Kidney (tissue), 22 donors: ENCODE measurements at places on chromosomes 6 and 20. TPM values are rescaled to one million over a fixed set of nuclear protein-coding genes. Genes with fewer than 3 reads are reported as not detected.

DNA sequence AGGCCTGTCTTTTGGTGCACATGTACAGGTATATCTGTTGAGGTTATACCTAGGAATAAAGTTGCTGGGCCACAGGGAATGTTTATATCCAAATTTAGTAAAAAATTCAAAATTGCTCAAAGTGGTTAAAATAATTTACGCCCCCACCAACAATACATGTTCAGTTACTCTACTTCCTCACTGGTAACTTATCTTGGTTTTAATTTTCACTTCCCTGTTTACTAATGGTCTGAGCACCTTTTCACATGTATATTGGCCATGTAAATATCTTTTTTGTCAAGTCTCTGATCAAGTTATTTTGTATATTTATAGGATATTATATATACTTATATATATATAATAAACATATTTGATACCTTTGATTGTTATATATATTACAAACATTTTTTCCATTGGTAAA is 9.7 kb downstream of the PDE7B start:
- peaks cover 6% of the 10 kb centered on the region for H3K4me1 ChIP-seq
- no peak overlapping the region for H3K4me3 ChIP-seq
- DNase-seq, result no peak
- H3K27ac ChIP-seq, result no peak overlapping the region

DNA sequence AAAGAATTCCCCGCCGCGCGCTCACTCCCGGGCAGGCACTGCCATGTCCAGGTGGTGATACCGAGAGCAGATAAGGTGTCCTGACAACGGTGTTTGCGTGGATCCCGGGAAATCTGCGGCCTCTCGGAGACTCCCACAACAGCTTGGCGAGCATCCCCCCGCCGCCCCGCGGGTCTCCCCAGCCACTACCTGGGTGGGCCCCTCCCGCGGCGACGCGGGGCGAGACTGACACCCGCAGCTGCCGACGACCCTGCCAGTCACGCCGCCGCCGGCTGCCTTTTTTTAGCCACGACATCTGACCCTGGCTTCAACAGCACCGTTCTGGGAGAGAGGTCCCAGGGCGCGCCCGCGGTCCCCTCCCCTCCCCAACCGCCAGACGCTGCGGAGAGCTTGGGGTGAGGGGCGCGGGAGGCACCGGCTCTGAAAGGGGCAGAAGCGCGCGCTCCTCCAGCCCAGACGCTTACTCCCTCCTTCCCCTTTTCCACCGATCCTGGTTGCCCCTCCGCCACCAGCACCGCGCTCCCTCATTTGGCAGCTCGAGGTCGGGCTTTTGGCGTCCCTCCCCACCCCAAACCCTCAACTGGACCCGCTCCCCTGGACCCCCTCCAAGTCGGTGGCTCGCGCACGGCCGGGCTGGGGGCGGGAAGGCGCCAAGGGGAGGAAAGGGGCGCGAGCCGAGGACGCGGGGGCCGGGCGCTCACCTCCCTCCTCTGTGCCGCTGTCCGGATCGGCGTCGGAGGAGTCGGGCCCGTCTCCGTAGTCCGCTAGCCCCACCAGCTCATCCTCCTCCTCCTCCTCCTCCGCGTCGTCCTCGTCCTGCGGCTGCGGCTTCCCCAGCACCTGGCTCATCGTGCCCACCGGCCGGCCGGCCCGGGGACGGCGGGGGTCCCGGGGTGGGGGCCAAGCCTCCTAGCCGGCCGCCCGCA is 665 bp downstream of the RRAGD start:
- DNase-seq, result peak; percentile 64
- H3K27ac ChIP-seq, result peak overlapping the region; percentile 92
- no peaks in the 10 kb centered on the region for H3K27me3 ChIP-seq
- H3K4me3 ChIP-seq, result peak overlapping the region; percentile 73

Gene ERVFRD-1
- total RNA-seq, result 0.57 TPM

GRCh38 chr20:34037767-34038166 is 44.1 kb downstream of the RALY start:
- DNase-seq, result no peak
- no peak overlapping the region for H3K4me3 ChIP-seq
- H3K4me1 ChIP-seq, result peaks cover 7% of the 10 kb centered on the region

- H3K27ac ChIP-seq, result no peak overlapping the region
- no peaks in the 10 kb centered on the region for H3K4me1 ChIP-seq
- H3K4me3 ChIP-seq, result no peak overlapping the region
- H3K27me3 ChIP-seq, result no peaks in the 10 kb centered on the region
Observed at GRCh38 chr20:38141204-38141888, 23.7 kb downstream of the TGM2 start.

- peaks cover 2% of the 10 kb centered on the region for H3K4me1 ChIP-seq
- H3K27ac ChIP-seq, result no peak overlapping the region
- H3K36me3 ChIP-seq, result no peaks in the 10 kb centered on the region
- DNase-seq, result peak; percentile 41
Observed at GRCh38 chr6:140636908-140637402, 1262.5 kb upstream of the CITED2 start.

GRCh38 chr6:142518126-142518525 is 216.3 kb downstream of the ADGRG6 start:
- no peak overlapping the region for H3K27ac ChIP-seq
- H3K4me3 ChIP-seq, result no peak overlapping the region
- no peaks in the 10 kb centered on the region for H3K4me1 ChIP-seq
- DNase-seq, result peak; percentile 11
- H3K36me3 ChIP-seq, result no peaks in the 10 kb centered on the region
- H3K27me3 ChIP-seq, result no peaks in the 10 kb centered on the region

DNA sequence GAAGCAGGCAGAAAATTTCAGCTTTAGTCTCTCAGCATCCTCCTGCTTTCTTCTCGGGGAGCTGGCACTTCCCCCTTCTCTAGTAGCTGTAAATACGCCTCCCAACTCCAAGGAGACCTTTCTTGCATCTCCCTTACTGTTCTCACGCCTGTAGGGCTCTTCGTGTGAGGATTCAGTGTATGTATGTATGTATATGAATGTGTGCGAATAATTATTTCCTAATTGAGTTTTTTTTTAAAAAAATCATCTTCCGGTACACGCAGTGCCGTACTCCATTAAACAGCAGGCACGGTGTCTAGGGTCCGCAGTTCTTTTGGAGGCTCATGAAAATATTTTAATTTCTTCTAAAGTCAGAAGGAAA is 85.4 kb downstream of the HFE start:
- H3K27ac ChIP-seq, result peak overlapping the region; percentile 90
- no peaks in the 10 kb centered on the region for H3K27me3 ChIP-seq
- H3K4me3 ChIP-seq, result peak overlapping the region; percentile 93
- no peaks in the 10 kb centered on the region for H3K36me3 ChIP-seq
- no peak for DNase-seq

Gene PDE10A
- 23.1 TPM for total RNA-seq

DNA sequence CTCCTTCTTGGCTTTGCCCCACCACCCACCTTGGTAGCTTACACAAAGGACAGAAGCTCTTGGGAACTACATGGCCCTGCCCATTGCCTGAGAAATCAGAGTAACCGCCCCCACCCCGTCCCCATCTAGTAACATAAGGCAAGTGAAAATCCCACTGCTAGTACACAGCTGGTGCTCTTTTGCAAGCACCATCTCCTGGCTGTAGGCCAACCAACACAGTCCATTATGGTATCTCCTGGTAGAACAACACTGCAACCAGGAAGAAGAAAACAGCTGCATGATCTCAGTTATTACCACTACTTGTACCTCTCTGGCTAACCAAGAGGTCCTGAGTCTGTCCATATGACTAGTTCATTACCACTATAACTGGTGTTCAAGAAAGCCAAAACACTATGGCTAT is 841.1 kb upstream of the MANEA start:
- H3K27me3 ChIP-seq, result no peaks in the 10 kb centered on the region
- no peaks in the 10 kb centered on the region for H3K4me1 ChIP-seq
- H3K36me3 ChIP-seq, result no peaks in the 10 kb centered on the region
- no peak overlapping the region for H3K4me3 ChIP-seq

DNA sequence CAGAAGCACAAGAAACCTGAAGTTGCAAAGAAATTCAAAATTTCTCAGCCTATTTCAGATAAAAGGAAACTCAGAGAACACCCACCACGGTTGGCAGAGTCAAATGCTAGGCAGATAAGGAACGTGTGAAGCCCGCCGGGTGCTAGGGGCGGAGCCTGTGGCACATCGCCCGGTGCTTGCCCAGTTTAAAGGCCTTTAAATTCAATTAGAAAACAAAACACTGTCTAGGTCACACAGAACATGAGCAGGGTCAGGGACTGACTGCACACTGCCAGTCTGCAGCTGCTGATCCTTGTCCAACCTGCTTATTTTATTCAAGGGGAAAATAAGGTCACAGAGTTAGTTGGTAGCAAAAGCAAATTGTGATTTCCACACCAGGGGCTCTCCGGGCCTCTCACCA is 75.8 kb downstream of the PSMG4 start:
- H3K4me1 ChIP-seq, result no peaks in the 10 kb centered on the region
- DNase-seq, result peak; percentile 65
- H3K27ac ChIP-seq, result peak overlapping the region; percentile 57
- H3K4me3 ChIP-seq, result no peak overlapping the region
- no peaks in the 10 kb centered on the region for H3K36me3 ChIP-seq

Gene OLIG3
- total RNA-seq, result not detected

DNA sequence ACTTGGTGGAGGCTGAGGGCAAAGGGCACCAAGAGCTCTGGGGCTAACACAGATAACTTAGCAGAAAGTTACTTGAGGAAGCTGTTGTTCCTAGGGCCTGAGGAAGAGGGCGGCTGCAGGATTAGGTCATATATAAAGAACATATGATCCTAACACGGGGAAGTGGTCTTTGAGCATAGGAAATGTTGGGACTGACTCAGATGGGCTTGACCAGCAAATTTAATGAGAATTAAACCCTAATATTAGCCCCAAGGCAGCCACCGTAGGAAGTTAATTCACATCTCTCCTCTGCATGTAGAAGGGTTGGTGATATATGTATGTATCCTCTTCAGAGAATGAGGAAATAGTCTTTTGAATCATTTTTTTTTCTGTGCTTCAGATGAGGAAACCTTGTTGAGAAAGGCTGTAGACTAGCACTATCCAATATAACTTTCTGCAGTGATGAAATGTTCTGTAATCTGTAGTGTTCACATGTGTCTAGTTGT is 9.2 kb upstream of the ZBTB9 start:
- no peaks in the 10 kb centered on the region for H3K27me3 ChIP-seq
- H3K4me3 ChIP-seq, result no peak overlapping the region
- peaks cover 5% of the 10 kb centered on the region for H3K36me3 ChIP-seq
- no peaks in the 10 kb centered on the region for H3K4me1 ChIP-seq

Gene RNF39
- total RNA-seq, result 1.3 TPM

DNA sequence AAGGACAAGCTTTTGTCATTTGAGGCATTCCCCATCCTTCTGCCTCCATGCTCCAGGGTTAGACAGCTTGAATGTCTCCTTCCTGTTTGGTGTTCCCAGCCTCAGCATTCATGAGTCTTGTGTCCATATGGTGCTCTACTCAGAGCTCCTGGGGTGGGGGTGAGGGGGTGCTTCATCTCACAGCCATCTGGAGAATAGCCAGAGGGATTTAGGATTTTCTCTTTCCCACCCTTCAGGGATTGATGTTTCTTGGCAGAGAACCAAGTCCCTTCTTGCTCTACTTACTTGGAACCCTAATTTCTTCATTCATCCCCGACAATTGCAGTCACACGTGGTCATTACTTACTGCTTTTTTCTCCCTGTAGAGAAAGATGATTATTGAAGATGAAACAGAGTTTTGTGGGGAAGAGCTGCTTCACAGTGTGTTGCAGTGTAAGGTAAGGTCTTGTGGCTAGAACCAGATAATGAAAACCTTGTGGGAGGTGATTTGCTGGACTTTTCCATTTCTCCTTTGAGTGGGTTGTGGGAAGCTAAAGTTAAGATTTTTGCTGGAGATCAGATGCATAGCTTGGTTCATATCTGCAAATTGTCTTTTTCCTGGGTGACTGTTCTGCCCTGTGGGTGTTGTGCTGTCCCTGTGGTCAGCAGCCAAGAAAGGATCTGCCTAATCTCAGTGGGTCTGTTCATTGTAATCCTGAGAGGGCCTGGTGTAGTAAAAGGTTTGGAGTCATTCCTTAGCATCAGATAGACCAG is 18.6 kb downstream of the CMTR1 start:
- H3K27me3 ChIP-seq, result no peaks in the 10 kb centered on the region
- no peak for DNase-seq
- H3K4me3 ChIP-seq, result no peak overlapping the region
- H3K27ac ChIP-seq, result no peak overlapping the region
- H3K36me3 ChIP-seq, result peaks cover 41% of the 10 kb centered on the region

DNA sequence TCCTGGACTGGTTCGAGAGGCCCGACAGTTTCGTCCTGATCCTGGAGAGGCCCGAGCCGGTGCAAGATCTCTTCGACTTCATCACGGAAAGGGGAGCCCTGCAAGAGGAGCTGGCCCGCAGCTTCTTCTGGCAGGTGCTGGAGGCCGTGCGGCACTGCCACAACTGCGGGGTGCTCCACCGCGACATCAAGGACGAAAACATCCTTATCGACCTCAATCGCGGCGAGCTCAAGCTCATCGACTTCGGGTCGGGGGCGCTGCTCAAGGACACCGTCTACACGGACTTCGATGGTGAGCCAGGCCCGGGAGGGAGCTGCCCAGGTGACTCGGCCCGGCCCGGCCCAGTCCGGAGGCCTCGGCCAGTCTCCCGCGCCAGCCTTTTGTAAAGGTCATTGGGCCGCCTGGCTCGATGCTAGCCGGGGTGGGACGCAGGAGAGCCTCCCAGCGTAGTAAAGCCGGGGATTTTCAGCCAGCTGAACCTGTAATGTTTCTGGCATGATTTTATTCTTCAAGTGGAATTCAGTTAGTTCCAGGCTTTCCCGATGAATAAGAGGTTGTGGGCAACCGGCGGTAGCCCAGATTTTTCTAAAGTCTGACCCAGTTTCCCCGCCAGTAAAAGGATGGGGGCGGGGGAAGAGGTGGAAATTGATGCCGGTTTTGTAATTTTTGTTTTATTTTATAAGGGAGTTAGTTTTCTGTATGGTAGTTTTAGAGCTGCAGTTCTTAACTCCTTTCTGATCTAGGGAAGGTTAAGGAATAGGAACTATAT is 1.4 kb downstream of the PIM1 start:
- peak overlapping the region; percentile 71 for H3K4me3 ChIP-seq
- H3K36me3 ChIP-seq, result peaks cover 22% of the 10 kb centered on the region
- no peaks in the 10 kb centered on the region for H3K27me3 ChIP-seq
- H3K27ac ChIP-seq, result peak overlapping the region; percentile 96

DNA sequence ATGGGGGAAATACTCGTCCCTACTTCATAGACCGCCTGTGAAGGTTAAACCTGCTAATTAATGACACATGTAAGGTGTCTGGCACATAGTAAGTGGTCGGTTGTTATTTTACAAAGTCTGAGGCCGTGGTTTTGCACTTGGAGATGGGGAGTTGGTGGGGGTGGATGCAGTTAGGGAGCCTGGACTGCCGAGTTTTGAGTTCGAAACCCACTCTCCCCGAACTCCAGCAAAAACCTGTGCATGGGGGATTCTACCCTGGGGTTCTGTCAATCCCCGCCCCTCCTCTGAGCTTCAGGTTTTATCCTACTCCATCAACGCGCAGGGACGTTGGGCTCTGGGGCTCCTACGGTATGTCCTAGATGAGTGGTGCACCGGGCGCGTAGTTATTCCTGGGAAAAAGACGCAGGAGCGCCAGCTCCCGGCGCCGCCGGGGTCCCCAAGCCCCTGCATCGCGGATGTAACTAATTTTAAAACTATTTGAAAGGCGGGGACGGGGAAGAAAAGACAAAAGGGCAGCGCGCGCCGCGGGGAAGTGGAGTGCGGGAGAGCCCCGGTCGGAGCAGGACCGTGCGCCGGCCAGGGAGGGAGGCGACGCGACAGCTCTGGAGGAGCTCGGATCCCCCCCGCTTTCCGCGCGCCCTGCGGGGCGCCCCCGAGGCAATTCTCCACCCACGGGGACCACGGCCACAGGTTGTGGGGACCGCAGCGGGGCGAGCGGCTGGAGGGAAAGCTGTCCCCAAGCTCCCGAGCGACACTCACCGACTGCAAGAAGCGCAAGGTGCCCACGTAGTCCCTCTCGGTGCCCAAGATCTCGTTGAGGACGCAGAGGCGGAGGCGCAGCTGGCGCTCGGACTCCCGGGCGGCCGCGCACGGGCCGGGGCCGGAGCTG is 672 bp downstream of the PREX1 start:
- no peaks in the 10 kb centered on the region for H3K27me3 ChIP-seq
- peak; percentile 54 for DNase-seq
- H3K36me3 ChIP-seq, result no peaks in the 10 kb centered on the region
- peak overlapping the region; percentile 51 for H3K4me3 ChIP-seq
